ENCODE measurements at places on chromosomes 2 and 18.

GRCh38 chr2:126828491-126828890, 70.2 kb upstream of the TEX51 start:
- no peak for DNase-seq

DNA sequence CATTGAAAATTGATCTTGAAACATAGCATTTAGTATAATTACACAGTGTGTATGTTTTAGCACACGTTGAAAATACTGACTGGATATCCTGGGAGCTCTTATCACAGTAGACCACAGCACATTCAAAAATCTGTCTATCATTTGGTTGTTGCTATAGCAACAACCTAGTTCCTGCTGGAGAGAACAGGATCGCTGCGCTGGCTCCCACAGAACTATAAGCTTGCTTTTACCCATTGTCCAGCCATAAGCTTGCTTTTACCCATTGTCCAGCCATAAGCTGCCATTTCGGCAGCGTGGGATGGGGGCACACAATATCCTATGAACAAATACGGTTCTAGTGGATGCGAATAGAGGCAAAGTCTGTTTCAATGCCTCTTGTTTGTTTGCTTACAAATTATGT, 70.4 kb upstream of the ST6GAL2 start:
- DNase-seq: no peak

DNA sequence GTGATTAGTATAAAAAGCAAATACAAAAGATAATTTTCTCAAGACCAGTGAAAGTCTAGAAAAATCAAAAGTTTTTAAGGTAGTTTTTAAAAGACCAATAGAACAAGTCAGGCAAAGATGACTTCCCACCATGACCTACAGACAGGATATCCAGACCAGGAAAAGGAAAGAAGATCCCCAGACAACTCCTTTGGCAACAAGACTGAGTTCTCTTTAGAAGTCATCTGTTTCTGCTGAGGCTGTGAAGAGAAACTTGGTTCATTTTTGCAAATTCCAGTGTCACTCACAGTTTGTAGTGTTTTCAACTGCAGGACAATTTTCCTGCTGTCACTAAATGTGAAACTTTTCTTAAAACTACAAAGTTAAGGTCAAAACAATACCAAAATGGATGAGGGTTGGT, 240.9 kb upstream of the SIX2 start:
- no peak for DNase-seq

- no peak for DNase-seq
These were observed 226.9 kb upstream of the KYNU start for GRCh38 chr2:142650601-142651000.

DNA sequence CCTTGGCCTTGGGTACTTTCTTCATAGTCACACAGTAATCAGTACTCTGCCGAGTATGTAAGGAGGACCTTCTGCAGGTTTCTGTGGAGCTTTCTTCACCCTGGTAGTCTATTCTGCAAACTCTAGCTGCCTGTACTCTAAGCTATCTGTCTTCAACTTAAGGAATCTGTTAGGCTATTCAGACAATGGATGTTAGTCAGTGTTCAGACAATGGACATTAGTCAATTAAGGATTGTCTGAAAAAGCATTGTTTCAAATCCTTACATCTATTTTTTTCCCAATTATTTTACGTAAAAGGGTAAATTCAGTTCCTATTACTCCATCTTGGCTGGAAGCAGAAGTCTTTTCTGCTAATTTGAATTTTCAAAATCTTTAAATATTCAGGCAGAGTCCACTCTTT, 75.7 kb downstream of the WDR7 start:
- DNase-seq: no peak

DNA sequence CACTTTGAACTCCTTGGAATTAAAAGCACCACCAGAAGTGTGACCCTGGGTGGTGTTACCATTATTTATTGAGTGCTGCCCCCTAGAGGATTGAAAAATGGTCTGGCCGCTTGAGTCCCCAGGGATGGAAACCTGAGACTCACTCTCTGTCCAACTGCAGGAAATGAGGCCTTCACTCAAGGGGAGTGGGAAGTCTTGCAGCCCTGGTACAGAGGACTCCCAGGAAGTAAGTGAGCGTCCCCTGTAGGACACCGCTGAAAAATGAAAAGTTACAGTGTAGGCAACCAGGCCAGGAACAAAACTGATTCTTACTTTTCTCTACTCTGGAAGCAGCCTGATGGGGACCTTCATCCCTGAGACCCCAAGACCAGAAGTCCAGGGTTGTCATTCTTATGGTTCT, 2.2 kb upstream of the NRP2 start:
- no peak for DNase-seq

DNA sequence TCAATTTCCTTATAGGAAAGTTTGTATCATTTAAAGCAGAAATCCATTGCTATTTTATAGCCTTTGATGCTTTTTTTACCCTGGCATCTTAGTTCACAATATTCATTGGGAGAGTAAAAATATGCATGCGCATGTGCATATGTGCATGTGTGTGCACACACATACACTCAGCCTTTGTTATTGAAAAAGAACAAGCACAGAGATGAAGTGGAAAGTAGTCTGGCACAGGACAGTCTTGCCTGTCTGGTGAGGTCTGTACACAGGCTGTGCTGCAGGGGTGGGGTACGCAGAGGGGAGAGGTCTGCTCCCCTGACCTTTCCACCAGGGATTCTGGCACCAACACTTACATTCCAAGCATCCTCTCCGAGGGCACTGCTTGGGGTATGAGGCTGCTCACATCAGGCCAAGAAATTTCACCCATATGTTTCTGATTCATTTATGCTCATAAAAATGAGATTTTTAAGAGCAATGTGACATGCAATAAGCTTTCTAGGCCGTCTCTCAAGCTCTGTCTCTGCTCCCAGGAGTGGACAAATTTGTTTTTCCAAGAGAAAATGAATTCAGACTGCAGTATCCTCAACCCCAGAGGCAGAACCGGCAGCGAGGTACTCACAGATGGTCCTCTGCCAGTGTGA, 237.2 kb downstream of the INSIG2 start:
- no peak for DNase-seq

GRCh38 chr2:234996069-234996940, 44.5 kb downstream of the SH3BP4 start:
- no peak for DNase-seq

- no peak for DNase-seq
These were observed 966 bp upstream of the RBM43 start for GRCh38 chr2:151262629-151263028.

- DNase-seq: no peak
These were observed 53.9 kb downstream of the DYNC1I2 start for GRCh38 chr2:171741189-171741588.

DNA sequence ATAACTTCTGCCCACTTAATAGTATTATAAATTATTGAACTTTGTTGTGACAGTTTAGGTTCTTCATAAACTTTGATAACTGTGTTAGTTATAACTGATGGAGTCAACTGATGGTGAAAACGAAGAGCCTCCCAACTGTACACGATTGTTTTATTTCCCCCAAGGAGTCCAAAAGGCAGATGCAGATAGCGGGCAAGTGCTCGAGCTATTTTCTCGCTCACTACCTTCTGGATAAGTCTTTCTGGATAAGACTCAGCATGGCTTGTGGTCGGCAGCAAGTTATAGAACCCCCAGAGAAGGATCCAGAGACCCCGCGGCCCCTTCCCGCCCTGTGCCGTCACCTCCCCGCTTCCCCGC, 517 bp downstream of the GCFC2 start:
- DNase-seq: no peak

DNA sequence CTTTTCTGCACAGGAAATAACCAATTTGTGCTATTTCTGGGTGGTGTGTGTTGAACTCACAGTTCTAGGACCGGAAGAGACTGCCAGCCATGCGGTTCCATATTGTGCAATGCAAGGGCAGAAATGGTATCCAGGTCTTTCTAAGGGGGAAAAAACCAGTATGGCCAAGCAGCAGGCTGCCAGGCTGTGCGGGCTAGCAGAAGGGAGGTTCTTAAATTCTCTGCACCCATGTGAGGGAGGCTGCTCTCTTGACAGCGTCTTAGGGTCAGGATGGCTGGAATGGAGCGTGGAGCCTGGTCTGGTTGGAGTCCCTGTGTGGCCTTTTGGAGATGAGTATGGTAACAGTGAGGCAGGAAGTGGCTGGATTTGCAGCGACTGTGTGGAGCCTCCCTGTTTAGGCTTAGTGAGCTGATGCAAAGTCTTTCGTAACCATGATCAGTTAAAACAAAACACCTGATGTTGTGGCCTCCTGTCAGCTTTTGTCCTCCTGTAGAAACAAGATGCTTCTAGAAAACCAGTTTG, 52.6 kb downstream of the NCK2 start:
- DNase-seq: no peak

GRCh38 chr2:144086965-144087364, 433.0 kb downstream of the ZEB2 start:
- DNase-seq: no peak

DNA sequence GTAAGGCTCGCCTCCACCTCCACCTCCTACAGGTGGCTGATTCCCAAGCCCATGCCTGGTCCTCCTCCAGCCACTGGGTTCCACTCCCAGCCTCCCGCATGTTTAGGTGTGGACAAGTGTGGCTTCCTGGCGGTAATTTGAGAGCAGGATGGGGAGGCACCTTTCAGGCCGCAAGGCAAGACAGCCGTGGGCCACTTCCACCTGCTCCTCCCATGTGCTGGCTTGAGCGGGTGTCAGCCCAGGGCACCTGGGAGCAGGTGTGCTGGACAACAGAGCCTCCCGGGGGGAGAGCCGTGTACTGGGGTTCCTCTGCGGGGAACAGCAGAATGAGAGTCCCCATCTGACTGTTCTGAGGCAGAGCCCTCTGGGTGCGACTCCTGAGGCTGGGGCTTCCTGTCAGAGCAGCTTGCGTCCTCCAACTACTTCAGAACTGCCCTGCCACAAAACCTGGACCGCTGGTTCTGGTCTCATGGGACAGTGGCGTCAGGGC, 83.9 kb downstream of the TPO start:
- no peak for DNase-seq

- DNase-seq: no peak
These were observed 62.6 kb downstream of the ITGB6 start for GRCh38 chr2:160137464-160137863.

- DNase-seq: no peak
These were observed 262.4 kb upstream of the CCDC68 start for GRCh38 chr18:55221622-55222021.

GRCh38 chr2:230131366-230131765, 62.6 kb upstream of the SLC16A14 start:
- no peak for DNase-seq

GRCh38 chr2:3428577-3428976, 49.1 kb downstream of the TRAPPC12 start:
- no peak for DNase-seq
